ENCODE measurements at places on chromosomes 13 and 19.
A peak's percentile ranks its signal among the peaks of the same experiment; 100 is the strongest.

- H3K27ac ChIP-seq: no peak overlapping the region
- H3K4me3 ChIP-seq: no peak overlapping the region
- H3K36me3 ChIP-seq: no peaks in the 10 kb centered on the region
- H3K27me3 ChIP-seq: no peaks in the 10 kb centered on the region
- no peak for DNase-seq
Observed at GRCh38 chr13:49836516-49836915, 44.0 kb upstream of the KPNA3 start.

DNA sequence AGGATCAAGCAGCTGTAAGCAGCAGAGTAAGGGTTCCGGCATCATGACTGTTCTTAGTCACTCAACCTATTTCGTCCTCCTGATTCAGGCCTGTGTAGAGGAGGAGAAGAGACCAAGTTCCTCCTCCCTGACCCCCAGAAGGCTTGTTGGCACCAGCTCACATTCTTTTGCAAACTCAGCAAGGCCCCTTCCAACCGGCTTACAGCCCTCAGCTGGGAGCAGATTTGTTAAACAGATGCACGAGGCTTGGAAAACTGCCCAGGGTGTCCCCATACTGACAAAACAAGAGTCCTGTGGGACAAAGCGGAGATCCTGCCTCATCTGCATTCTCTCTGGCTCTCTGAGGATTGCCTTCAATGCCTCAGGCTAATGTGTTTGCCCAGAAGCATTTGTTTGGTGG lies 113.2 kb upstream of the SOX21 start:
- H3K36me3 ChIP-seq: no peaks in the 10 kb centered on the region
- H3K4me3 ChIP-seq: no peak overlapping the region
- no peaks in the 10 kb centered on the region for H3K4me1 ChIP-seq

DNA sequence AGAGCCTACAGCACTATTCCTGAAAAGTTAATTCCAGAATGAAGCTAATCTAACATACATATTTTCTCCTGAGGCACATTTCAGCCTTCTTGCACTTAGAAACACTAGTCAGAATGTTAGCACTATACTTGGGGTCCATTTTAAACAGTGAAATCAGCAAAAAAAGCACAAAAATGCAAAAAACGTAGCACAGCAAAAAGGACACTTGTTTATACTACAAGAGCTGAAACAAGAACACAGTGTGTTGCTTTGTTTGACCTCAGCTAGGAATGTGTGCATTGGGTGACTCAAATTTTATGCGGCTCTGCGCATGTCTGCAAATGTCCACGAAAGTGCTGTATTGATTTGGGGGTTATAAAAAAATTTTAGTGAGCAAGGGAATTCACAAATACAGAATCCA lies 226.2 kb downstream of the KCNRG start:
- DNase-seq: no peak
- peaks cover 41% of the 10 kb centered on the region for H3K4me1 ChIP-seq
- no peak overlapping the region for H3K4me3 ChIP-seq
- H3K27me3 ChIP-seq: peaks cover 11% of the 10 kb centered on the region

DNA sequence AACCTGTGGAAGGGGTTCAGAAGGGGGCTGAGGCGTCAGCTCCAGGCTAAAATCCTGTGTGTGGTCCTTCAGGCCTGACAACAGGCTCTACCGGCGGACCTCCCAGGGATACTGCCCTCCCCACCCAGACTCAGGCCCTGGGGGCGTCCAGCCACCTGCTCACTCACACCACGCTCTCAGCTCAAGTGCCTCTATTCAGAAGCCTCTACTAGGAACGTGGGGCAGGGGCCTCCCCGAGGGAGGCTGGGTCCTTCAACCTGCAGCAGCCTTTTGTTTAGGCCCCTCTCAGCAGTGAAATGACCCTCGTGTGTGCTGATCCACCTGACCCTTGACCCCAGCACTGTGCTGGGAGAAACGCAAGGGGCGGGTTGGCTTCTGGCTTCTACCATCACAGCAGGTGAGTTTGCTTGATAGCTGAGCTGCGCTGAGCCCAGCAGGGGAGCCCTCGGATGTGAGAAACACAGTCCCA lies 10.6 kb downstream of the PLPP2 start:
- peaks cover 7% of the 10 kb centered on the region for H3K27me3 ChIP-seq
- no peaks in the 10 kb centered on the region for H3K36me3 ChIP-seq
- H3K27ac ChIP-seq: no peak overlapping the region
- no peak overlapping the region for H3K4me3 ChIP-seq
- H3K4me1 ChIP-seq: no peaks in the 10 kb centered on the region

- no peak overlapping the region for H3K4me3 ChIP-seq
- H3K36me3 ChIP-seq: no peaks in the 10 kb centered on the region
- H3K27ac ChIP-seq: no peak overlapping the region
- H3K4me1 ChIP-seq: peaks cover 10% of the 10 kb centered on the region
Observed at GRCh38 chr19:50461066-50461875, 15.0 kb upstream of the EMC10 start.

DNA sequence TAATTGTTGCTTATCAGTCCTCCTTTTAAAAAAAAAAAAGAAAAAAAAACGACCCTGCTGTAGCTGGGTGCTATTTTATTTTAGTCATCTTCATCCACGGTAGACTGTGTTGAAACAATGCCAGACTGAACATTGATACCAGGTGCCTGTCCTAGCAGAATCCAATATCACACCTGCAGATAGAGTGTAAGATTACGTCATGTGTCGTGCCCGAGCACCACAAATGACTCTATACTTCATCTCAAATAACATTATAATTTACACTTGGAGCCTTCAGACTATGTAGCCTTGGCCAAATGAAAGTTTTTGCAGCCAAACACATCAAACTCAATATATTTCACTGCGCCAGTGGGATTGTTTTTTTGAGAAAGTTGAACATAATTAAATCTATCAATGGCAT lies 410.6 kb downstream of the FGF9 start:
- peaks cover 18% of the 10 kb centered on the region for H3K4me1 ChIP-seq
- no peak overlapping the region for H3K27ac ChIP-seq
- H3K27me3 ChIP-seq: no peaks in the 10 kb centered on the region
- no peaks in the 10 kb centered on the region for H3K36me3 ChIP-seq

DNA sequence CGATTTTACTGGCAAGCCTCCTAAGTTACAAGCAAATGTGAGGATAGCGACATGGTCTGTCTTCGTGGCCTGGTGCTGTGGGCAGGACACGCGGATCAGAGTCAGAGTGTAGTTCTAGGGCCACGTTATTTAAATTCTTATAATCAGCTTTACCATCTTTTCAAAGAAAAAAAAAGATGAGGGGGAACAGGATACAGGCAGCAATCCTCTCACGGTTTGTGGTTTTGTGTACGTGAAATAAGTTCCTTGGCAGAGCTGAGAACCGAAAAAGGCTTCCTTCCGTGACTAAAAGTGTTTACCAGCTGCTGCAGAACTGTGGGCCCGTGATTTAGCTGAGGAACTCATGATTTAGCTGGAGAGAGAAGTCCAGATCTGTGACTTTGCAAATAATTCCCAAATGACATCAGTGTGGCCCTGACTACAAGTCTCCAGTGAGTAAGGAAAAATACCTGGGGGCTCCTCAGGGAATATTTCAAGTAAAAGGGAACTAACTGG lies 27.2 kb downstream of the RCBTB2 start:
- peak overlapping the region; percentile 50 for H3K4me3 ChIP-seq
- H3K27me3 ChIP-seq: no peaks in the 10 kb centered on the region
- H3K36me3 ChIP-seq: peaks cover 89% of the 10 kb centered on the region

GRCh38 chr13:42720858-42721219 lies 60.5 kb upstream of the FAM216B start:
- no peaks in the 10 kb centered on the region for H3K4me1 ChIP-seq
- peaks cover 6% of the 10 kb centered on the region for H3K27me3 ChIP-seq
- H3K4me3 ChIP-seq: no peak overlapping the region
- H3K27ac ChIP-seq: no peak overlapping the region

- H3K4me1 ChIP-seq: peaks cover 89% of the 10 kb centered on the region
- peaks cover 47% of the 10 kb centered on the region for H3K36me3 ChIP-seq
- peak overlapping the region; percentile 96 for H3K27ac ChIP-seq
- peak overlapping the region; percentile 55 for H3K4me3 ChIP-seq
Observed at GRCh38 chr13:24274452-24275021, 34.8 kb upstream of the C1QTNF9 start.
